Left lung (tissue), 14 donors: ENCODE measurements at places on chromosomes 5 and 9. TPM values are rescaled to one million over a fixed set of nuclear protein-coding genes. Genes with fewer than 3 reads are reported as not detected.
A peak's percentile ranks its signal among the peaks of the same experiment; 100 is the strongest.

DNA sequence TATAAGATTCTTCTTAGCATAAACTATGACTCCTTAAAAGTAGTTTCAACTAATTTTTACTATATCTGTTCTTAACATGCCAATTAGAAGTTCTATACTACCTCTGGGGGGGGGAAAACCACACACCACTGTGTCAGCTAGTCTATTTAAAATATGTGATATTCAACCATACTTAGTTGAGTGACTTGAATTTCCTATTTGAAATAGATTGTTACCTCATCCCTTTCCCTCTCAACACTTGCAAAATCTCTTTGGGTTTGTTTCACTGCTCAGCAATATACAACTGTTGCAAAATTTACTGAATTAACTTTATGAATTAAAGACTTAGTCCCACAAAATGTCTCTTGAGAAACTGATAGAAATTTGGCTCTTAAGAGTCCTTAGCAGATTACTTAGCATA lies 151.1 kb upstream of the POU5F2 start:
- no peaks in the 10 kb centered on the region for H3K27me3 ChIP-seq
- H3K4me3 ChIP-seq = no peak overlapping the region
- H3K4me1 ChIP-seq = no peaks in the 10 kb centered on the region
- no peak for DNase-seq

GRCh38 chr5:180829726-180830125 lies 27.1 kb upstream of the MGAT1 start:
- H3K36me3 ChIP-seq = no peaks in the 10 kb centered on the region
- H3K27ac ChIP-seq = peak overlapping the region; percentile 97
- no peak for DNase-seq
- peaks cover 19% of the 10 kb centered on the region for H3K4me1 ChIP-seq
- peak overlapping the region; percentile 93 for H3K4me3 ChIP-seq

- H3K4me1 ChIP-seq = peaks cover 12% of the 10 kb centered on the region
- no peaks in the 10 kb centered on the region for H3K36me3 ChIP-seq
- H3K27me3 ChIP-seq = no peaks in the 10 kb centered on the region
- no peak overlapping the region for H3K4me3 ChIP-seq
- H3K27ac ChIP-seq = no peak overlapping the region
- no peak for DNase-seq
Observed at GRCh38 chr9:94672811-94673487, 33.6 kb upstream of the FBP1 start.

Gene TMOD1
- total RNA-seq = 6.0 TPM

DNA sequence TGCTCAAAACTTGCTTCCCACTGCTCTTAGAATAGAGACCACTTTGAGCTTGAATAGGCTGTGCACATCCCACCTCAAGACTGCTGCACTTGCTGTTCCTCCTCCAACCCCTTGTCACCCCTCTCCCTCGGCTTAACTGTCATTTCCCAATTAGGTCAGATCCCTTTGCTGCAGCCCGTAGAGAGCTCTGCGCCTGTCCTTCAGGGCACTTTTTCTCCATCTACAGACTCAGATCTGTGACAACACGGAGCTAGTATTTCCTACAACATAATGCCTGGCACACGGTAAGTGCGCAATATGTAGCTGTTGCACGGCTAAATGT lies 485 bp upstream of the HABP4 start:
- peak overlapping the region; percentile 60 for H3K27ac ChIP-seq
- no peak for DNase-seq
- no peaks in the 10 kb centered on the region for H3K27me3 ChIP-seq
- H3K4me1 ChIP-seq = peaks cover 5% of the 10 kb centered on the region
- H3K4me3 ChIP-seq = peak overlapping the region; percentile 25

Gene GZMA
- 6.3 TPM for total RNA-seq

Gene LECT2
- not detected for total RNA-seq

DNA sequence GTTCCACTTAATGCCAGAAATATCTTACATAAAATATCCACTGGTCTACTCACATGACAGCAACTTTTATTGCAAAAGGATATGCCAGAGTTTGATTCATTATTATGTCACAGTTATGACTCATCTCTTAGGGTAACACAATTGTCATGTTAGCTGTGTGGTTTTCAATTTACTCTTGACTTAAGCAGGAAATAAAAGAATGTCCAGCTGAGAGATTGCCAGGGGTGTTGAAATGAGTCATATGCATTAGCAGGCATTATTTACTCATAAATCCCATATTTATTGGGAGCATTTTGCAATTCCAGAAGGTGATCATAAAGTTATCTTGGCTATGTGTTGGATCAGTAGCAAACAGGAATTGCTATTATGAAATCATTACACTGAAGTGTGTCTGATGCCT lies 1164.6 kb upstream of the CDH18 start:
- H3K4me1 ChIP-seq = no peaks in the 10 kb centered on the region
- H3K27ac ChIP-seq = no peak overlapping the region
- no peaks in the 10 kb centered on the region for H3K36me3 ChIP-seq
- no peak overlapping the region for H3K4me3 ChIP-seq
- no peaks in the 10 kb centered on the region for H3K27me3 ChIP-seq

DNA sequence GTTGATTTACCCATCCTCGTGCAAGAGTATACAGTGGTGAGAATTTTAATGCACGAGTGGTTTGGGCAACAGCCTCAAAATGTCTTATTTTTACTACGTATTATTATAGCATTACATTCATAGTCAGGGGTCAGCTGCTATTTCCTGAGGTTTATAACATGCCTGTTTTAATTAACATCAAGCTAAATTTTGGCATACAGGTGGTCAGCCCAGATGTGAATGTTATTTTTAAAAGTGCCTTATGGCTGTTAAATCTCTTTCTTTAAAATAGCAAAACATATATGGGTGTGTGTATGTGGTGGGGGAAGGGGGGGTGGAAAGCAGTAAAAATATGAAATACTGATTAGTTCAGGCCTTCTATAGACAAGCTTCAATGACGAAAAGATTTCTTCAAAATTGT lies 424.5 kb upstream of the CLINT1 start:
- H3K27me3 ChIP-seq = no peaks in the 10 kb centered on the region
- H3K27ac ChIP-seq = no peak overlapping the region
- no peak overlapping the region for H3K4me3 ChIP-seq
- no peak for DNase-seq
- H3K4me1 ChIP-seq = no peaks in the 10 kb centered on the region

GRCh38 chr5:127997201-127997704 lies 86.3 kb upstream of the SLC12A2 start:
- H3K36me3 ChIP-seq = no peaks in the 10 kb centered on the region
- H3K27me3 ChIP-seq = no peaks in the 10 kb centered on the region
- H3K4me1 ChIP-seq = no peaks in the 10 kb centered on the region

Gene TMEM215
- total RNA-seq = not detected

- no peaks in the 10 kb centered on the region for H3K36me3 ChIP-seq
- H3K27me3 ChIP-seq = no peaks in the 10 kb centered on the region
- H3K4me3 ChIP-seq = no peak overlapping the region
- H3K4me1 ChIP-seq = peaks cover 22% of the 10 kb centered on the region
- H3K27ac ChIP-seq = no peak overlapping the region
Observed at GRCh38 chr5:43553381-43553780, 3.5 kb downstream of the PAIP1 start.

GRCh38 chr5:136018814-136019783 lies 9.7 kb upstream of the TGFBI start:
- peaks cover 14% of the 10 kb centered on the region for H3K4me1 ChIP-seq
- no peak for DNase-seq
- no peak overlapping the region for H3K4me3 ChIP-seq
- H3K36me3 ChIP-seq = no peaks in the 10 kb centered on the region
- H3K27me3 ChIP-seq = no peaks in the 10 kb centered on the region

Gene GMCL2
- not detected for total RNA-seq

DNA sequence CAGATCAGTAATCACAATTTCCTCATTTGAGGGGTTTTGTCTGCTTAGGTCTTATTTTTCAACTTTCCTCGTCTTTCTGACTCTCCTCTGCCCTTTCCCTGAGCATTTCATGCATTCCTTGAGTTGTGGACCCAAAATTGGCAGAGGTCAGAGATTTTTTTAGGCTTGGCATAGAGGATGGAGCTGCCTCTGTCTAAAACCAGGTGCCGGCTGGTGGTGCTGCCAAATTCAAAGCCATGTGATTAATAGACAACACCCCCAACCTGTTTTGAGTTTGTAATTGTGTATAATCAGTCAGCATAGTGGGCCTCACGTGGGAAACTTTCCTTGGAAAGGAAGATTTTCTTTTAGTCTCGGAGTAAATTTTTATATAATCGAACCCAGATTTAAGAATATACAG lies 39.6 kb downstream of the TJP2 start:
- H3K36me3 ChIP-seq = no peaks in the 10 kb centered on the region
- no peak overlapping the region for H3K27ac ChIP-seq
- H3K4me1 ChIP-seq = no peaks in the 10 kb centered on the region
- no peak for DNase-seq
- H3K27me3 ChIP-seq = no peaks in the 10 kb centered on the region

DNA sequence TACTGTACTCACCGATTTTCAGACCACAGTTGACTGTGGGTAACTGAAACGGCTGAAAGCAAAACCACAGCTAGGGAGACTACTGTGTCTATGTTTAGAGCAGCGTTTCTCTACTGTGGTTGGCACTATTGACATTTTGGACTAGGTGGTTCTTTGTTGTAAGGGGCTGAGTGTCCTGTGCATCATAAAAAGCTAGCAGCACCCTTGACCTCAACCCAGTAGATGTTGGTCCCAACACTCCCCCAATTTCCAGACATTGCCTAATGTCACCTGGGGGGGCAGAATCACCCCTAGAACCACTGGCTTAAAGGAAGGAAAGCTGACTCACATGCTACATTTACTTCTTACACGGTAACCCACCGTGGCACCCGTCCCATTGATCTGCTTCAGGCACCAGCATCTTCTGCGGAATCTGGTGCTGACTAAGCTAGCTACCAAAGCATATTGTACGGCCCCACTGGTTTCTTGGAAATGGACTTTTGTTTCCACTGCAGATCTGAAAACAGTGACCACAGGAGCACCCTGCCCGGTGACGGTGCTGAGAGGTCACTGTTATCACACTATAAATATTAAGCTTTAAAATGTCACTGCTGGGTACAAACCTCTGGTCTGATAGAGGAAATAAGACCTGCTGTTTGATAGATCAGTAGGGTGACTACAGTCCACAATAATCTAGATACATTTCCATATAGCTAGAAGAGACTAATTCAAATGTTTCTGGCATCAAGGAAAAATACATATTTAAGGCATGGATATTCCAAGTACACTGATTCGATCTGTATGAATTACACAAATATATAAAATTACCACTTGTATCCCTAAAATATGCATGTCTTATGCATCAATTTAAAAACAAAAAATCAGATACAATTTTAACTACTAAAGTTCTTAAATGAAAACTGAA lies 151.4 kb downstream of the HSD17B3 start:
- peaks cover 3% of the 10 kb centered on the region for H3K4me1 ChIP-seq
- H3K4me3 ChIP-seq = no peak overlapping the region
- no peaks in the 10 kb centered on the region for H3K27me3 ChIP-seq

Gene PCDHGA1
- total RNA-seq = 0.38 TPM

Gene PCDHGC5
- total RNA-seq = 1.4 TPM

GRCh38 chr5:55923177-55923771 lies 71.5 kb downstream of the IL6ST start:
- H3K36me3 ChIP-seq = no peaks in the 10 kb centered on the region
- peak overlapping the region; percentile 29 for H3K4me3 ChIP-seq
- no peak for DNase-seq
- no peaks in the 10 kb centered on the region for H3K27me3 ChIP-seq

Gene ZNF169
- total RNA-seq = 4.1 TPM

Gene POLR3G
- total RNA-seq = 2.0 TPM

DNA sequence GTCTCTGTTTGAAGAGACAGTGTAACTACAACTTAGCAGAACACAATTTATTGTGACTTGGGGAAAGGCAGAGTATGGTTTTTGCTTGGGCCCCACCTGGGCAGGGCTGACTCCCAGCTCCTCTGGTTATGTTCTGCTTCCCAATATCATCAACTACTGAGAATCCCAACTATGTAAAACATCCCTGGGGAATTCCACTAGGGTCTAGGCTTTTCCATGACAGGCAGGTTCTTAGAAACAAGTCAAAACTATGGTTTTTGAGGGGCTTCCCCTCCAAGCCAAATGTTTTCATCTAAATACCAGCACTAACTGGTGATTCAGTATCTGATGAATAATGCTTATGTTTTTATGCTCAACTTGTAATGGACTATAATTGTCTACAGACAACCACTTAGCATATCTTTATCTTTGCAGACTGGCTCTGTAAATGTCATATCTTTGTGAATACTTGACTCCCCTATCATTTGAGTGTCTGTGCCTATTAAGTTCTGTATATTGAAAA lies 409.5 kb downstream of the PDE4D start:
- H3K4me3 ChIP-seq = no peak overlapping the region
- no peak for DNase-seq
- no peaks in the 10 kb centered on the region for H3K4me1 ChIP-seq
- no peaks in the 10 kb centered on the region for H3K36me3 ChIP-seq

Gene FCHO2
- total RNA-seq = 71.1 TPM

DNA sequence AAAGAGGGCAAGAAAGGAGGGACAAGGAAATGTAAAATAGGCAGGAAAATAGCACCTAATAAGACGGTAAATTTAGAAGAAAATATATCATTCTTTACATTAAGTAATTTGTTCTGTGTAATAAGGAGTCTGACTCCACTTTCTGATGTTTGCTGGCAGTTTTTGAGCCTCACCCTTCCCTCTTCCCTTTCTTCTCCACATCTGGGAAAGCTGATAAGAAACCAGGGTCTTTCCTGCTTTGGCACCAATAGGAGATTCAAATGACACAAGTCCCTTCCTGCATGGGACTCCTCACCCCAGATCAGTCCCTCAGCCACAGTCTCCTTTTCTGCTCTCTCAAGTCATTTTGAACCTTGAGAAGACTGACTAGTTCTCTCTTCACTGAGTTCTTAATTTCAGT lies 31.2 kb upstream of the LECT2 start:
- H3K4me3 ChIP-seq = no peak overlapping the region
- H3K36me3 ChIP-seq = no peaks in the 10 kb centered on the region
- H3K27ac ChIP-seq = peak overlapping the region; percentile 13
- no peaks in the 10 kb centered on the region for H3K4me1 ChIP-seq
